ENCODE measurements at places on chromosomes 16 and 17. TPM values are rescaled to one million over a fixed set of nuclear protein-coding genes. Genes with fewer than 3 reads are reported as not detected.

- no peak overlapping the region for H3K4me3 ChIP-seq
- peaks cover 36% of the 10 kb centered on the region for H3K27me3 ChIP-seq
- peaks cover 6% of the 10 kb centered on the region for H3K4me1 ChIP-seq
- DNase-seq: no peak
- H3K27ac ChIP-seq: no peak overlapping the region
Measured at GRCh38 chr16:73071131-73071940, 23.4 kb upstream of the ZFHX3 start.

GRCh38 chr16:21116148-21116693, 34.4 kb downstream of the DNAH3 start:
- peaks cover 6% of the 10 kb centered on the region for H3K4me1 ChIP-seq
- peaks cover 9% of the 10 kb centered on the region for H3K27me3 ChIP-seq
- H3K27ac ChIP-seq: peak overlapping the region; percentile 28
- DNase-seq: no peak
- no peaks in the 10 kb centered on the region for H3K36me3 ChIP-seq
- peak overlapping the region; percentile 70 for H3K4me3 ChIP-seq

DNA sequence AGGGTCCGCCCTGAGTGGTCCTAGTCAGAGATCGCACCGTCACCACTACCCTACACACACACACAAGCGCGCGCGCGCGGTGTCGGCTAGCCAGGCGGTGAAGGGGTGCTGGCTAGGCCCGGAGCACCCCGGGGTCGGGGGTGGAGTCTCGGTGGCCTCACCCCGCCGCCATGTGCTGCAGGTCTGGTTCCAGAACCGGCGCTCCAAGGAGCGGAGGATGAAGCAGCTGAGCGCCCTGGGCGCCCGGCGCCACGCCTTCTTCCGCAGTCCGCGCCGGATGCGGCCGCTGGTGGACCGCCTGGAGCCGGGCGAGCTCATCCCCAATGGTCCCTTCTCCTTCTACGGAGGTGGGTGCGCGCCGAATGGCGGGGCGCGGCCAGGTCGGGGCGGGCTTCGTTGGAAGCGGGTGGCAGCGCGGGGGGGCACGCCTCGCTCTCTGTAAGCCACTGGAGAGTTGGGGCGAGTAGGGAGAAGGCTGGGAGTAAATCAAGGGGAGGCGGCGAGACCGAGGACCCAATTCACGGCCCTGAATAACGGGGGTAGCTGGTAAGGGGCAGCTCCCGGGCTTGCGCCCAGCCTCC, 4.8 kb downstream of the LHX1 start:
- peaks cover 77% of the 10 kb centered on the region for H3K27me3 ChIP-seq
- H3K27ac ChIP-seq: no peak overlapping the region
- no peak for DNase-seq
- H3K4me3 ChIP-seq: peak overlapping the region; percentile 56
- peaks cover 32% of the 10 kb centered on the region for H3K4me1 ChIP-seq

Gene GDPD1
- total RNA-seq: 1.4 TPM

Gene TAC4
- not detected for total RNA-seq

DNA sequence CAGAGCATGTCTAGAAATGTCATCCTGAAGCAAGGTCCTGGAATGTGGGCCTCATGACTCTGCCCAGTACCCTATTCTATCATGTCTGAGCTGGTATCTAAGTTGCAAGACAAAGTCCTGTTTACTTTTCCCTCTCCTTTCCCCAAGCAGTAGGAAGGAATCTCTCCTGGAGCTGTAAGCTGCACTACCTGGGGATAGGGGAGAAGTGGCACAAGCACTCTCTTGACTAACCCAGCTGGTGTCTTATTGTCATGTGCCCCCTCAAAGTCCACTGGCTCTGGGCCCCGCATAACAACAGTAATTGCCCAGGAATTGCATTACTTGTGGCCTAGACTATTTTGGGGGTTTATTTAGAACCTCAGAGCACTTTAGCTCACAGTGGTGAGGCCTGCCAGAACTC, 1366.3 kb upstream of the GOT2 start:
- H3K4me1 ChIP-seq: no peaks in the 10 kb centered on the region
- H3K4me3 ChIP-seq: no peak overlapping the region
- H3K36me3 ChIP-seq: peaks cover 15% of the 10 kb centered on the region
- H3K27ac ChIP-seq: no peak overlapping the region
- H3K27me3 ChIP-seq: no peaks in the 10 kb centered on the region

Gene C16orf96
- total RNA-seq: not detected

GRCh38 chr16:26169473-26169872, 477.7 kb downstream of the HS3ST4 start:
- H3K27ac ChIP-seq: no peak overlapping the region
- no peaks in the 10 kb centered on the region for H3K36me3 ChIP-seq
- peaks cover 8% of the 10 kb centered on the region for H3K27me3 ChIP-seq
- no peak overlapping the region for H3K4me3 ChIP-seq

Measured in natural killer cell treated with Interleukin-12 subunit alpha and Interleukin-12 subunit beta and Interleukin-15 and Interleukin-18, amount 100 ng/mL, for 72 hours (primary cell).